ENCODE measurements at places on chromosomes 1 and 21. TPM values are rescaled to one million over a fixed set of nuclear protein-coding genes. Genes with fewer than 3 reads are reported as not detected.

DNA sequence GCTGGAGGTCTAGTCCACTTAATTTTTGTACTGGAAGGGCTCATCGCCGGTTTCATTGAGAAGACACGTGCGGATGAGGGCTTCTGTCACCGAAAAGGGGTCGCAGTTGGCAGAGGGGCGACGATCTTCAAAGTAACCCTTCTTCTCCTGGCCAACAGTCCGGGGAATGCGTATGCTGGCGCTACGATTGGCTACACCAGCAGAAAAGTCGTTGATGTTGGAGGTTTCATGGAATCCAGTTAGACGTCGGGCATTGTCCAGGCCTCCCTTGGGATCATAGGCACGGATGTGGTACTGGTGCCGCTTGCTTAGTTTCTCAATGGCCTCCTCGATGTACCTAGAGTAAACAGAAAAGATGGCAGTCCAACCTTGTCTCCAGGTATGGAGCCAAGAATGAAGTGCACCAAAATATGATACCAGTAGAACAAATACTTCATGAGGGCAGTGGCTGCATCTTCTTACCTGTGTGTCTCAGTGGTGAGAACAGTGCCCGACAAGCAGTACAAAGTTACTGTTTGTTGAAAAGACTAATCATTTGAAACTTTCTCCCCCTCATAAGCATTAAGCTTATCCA lies 7.1 kb downstream of the GLUL start:
- peaks cover 12% of the 10 kb centered on the region for H3K4me1 ChIP-seq
- no peaks in the 10 kb centered on the region for H3K27me3 ChIP-seq
- peaks cover 8% of the 10 kb centered on the region for H3K36me3 ChIP-seq

DNA sequence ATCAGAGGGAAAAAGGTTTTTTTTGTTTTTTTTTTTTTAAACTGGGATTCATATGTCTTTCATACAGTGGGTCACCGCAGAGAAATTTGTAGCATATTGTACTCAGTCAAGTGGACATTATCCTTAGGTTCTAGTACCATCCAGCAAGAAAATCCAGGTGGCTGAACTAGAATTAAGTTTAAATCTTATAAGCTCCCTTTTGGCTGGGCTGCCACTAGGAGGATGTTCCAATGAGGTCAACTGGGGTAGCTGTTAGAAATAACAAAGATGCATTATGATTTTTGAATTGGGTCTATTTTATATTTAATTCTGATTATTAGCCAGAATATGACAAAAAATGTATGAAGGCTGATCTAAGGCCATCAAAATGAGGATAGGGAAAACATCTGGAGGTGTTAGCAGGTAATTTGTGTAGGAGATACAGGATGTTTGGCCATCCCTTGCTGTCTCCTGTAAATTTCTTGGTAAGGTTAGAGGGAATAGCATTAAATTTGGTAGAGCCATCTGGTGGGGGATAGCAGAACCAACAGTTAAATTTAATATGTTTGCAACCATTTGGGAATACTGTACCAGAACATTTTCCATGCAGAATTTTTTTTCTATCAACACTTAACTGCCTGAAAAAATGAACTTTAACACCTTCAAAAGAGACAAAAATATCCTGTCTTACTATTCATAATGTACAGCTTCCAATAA lies 568.5 kb upstream of the B3GALT2 start:
- no peaks in the 10 kb centered on the region for H3K36me3 ChIP-seq
- no peak overlapping the region for H3K4me3 ChIP-seq
- no peak for DNase-seq
- peak overlapping the region; percentile 57 for H3K27ac ChIP-seq
- no peaks in the 10 kb centered on the region for H3K27me3 ChIP-seq

DNA sequence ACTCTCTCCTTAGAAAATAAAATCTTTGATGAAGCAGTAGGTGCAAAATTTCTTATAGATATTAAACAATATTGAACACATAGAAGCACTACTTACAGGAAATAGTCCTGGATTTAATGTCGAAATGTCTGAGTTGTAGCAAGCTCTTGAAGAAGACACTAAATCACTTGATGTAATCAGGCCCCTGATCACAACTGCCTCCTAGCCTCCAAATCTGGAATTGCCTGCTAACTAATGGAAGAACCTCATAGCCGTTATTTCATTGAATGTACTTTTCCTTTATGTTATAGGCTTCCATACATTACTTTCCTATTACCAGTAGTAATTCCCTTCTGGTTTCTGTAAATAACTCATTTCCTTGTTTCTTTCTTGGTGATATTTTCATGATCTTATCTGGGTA lies 675.7 kb upstream of the CHRM3 start:
- no peaks in the 10 kb centered on the region for H3K4me1 ChIP-seq
- H3K4me3 ChIP-seq: no peak overlapping the region
- H3K27ac ChIP-seq: no peak overlapping the region
- no peaks in the 10 kb centered on the region for H3K36me3 ChIP-seq
- no peak for DNase-seq

ERVH48-1 gene
- total RNA-seq: not detected

FNBP1L gene
- total RNA-seq: 4.9 TPM

GJA8 gene
- not detected for total RNA-seq

DNA sequence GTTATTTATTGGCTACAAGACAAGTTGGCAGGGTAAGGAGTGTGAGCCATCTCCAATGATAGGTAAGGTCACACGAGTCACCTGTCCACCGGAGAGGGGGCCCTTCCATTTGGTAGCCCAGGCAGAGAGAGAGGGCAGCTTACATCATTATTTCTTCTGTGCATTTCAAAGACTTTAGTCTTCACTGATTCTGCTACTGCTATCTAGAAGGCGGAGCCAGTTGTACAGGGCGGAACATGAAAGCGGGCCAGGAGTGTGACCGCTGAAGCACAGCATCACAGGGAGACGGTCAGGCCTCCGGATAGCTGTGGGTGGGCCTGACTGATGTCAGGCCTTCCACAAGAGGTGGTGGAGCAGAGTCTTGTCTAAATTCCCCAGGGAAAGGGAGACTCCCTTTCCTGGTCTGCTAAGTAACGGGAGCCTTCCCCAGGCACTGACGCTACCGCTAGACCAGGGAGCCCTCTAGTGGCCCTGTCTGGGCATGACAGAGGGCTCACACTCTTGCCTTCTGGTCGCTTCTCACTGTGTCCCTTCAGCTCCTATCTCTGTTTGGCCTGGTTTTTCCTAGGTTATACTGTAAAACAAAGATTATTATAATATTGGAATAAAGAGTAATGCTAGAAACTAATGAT lies 36.7 kb downstream of the ZNF695 start:
- no peaks in the 10 kb centered on the region for H3K4me1 ChIP-seq
- H3K27ac ChIP-seq: no peak overlapping the region
- peaks cover 9% of the 10 kb centered on the region for H3K27me3 ChIP-seq
- no peak for DNase-seq
- H3K4me3 ChIP-seq: no peak overlapping the region
- H3K36me3 ChIP-seq: peaks cover 3% of the 10 kb centered on the region

DNA sequence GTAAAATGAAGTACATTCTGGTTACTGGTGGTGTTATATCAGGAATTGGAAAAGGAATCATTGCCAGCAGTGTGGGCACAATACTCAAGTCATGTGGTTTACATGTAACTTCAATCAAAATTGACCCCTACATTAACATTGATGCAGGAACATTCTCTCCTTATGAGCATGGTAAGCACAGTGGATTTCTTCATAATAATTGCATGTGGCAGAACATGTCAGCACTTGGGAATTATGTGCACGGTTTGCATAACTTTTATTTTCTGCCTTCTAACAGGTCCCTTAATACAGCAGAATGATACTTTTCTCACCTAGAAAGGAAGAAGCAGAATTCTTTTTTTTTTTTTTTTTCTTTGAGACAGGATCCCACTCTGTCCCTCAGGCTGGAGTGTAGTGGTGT lies 3.8 kb downstream of the CTPS1 start:
- H3K27ac ChIP-seq: no peak overlapping the region
- peaks cover 4% of the 10 kb centered on the region for H3K36me3 ChIP-seq
- peaks cover 20% of the 10 kb centered on the region for H3K4me1 ChIP-seq

DNA sequence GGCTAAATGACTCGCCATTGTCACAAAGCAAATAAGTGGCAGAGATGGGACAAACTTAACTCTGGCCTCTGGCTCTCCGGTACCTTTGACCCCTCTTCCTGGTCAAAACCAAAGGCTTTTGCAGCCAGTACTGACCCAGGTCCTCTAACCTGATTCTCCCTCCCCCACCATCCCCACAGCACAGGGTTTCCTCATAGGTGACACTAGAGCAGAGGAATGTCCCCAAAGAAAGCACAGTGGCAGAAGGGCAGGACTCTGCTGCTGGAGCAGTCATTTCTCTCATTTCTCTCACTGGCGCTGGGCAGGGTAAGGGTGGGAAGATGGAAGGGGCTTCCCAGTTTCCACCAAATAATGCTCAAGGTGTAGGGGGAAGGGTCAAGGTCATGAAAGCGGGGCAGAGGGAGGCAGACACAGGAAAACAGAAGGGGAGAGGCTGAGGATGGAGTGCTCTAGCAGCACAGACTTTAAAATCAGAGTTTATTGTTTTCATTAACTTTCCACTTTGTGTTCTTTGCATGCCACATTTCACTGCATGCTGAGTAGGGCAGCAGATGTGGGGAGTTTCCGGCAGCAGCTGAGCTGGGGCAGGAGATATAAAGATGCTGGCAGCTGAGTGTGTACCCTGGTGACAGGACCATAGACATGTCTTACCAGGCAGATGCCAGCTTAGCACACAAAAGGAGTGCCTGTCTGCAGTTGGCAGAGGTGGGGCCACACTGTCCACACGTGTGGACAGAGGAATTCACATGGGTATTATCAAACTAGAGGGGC lies 80.5 kb downstream of the FAM78B start:
- DNase-seq: no peak
- no peaks in the 10 kb centered on the region for H3K36me3 ChIP-seq
- H3K4me3 ChIP-seq: no peak overlapping the region

GRCh38 chr1:59110271-59110670 lies 186.6 kb upstream of the FGGY start:
- no peak for DNase-seq
- H3K4me3 ChIP-seq: no peak overlapping the region
- no peak overlapping the region for H3K27ac ChIP-seq
- H3K4me1 ChIP-seq: peaks cover 2% of the 10 kb centered on the region

- peaks cover 4% of the 10 kb centered on the region for H3K36me3 ChIP-seq
- no peak for DNase-seq
- no peak overlapping the region for H3K27ac ChIP-seq
- H3K4me1 ChIP-seq: peaks cover 8% of the 10 kb centered on the region
- peaks cover 28% of the 10 kb centered on the region for H3K27me3 ChIP-seq
Observed at GRCh38 chr1:234484991-234485739, 6.2 kb upstream of the TARBP1 start.

DNA sequence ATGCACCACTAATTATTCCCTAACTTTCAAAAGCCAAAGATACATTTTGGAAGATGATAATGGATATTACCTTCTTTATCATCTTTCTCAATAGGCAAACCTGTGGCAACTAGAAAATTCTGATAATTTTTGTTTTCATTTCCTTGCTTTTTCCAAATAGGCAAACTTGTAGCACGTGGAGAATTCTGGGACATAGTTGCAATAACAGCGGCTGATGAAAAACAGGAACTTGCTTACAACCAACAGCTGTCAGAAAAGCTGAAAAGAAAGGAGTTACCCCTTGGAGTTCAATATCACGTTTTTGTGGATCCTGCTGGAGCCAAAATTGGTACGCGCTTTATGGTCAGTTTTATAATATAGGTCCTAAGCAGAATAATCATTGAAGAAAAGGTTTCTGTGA lies 1.5 kb downstream of the FPGT start:
- no peaks in the 10 kb centered on the region for H3K36me3 ChIP-seq
- no peak for DNase-seq
- no peak overlapping the region for H3K4me3 ChIP-seq
- H3K27me3 ChIP-seq: no peaks in the 10 kb centered on the region
- H3K27ac ChIP-seq: no peak overlapping the region

- no peaks in the 10 kb centered on the region for H3K27me3 ChIP-seq
- H3K27ac ChIP-seq: no peak overlapping the region
- peaks cover 11% of the 10 kb centered on the region for H3K4me1 ChIP-seq
- DNase-seq: no peak
Observed at GRCh38 chr21:42537106-42537742, 23.6 kb downstream of the SLC37A1 start.

GRCh38 chr1:43970911-43971310 lies 1.1 kb downstream of the DPH2 start:
- DNase-seq: no peak
- peaks cover 5% of the 10 kb centered on the region for H3K36me3 ChIP-seq
- no peak overlapping the region for H3K27ac ChIP-seq
- peaks cover 34% of the 10 kb centered on the region for H3K4me1 ChIP-seq
- peak overlapping the region; percentile 93 for H3K4me3 ChIP-seq
- H3K27me3 ChIP-seq: no peaks in the 10 kb centered on the region

- peaks cover 9% of the 10 kb centered on the region for H3K36me3 ChIP-seq
- peaks cover 2% of the 10 kb centered on the region for H3K4me1 ChIP-seq
- no peak overlapping the region for H3K4me3 ChIP-seq
- DNase-seq: no peak
- no peaks in the 10 kb centered on the region for H3K27me3 ChIP-seq
Observed at GRCh38 chr1:201876148-201876818, 12.4 kb upstream of the SHISA4 start.

- H3K27ac ChIP-seq: no peak overlapping the region
- H3K27me3 ChIP-seq: peaks cover 24% of the 10 kb centered on the region
- DNase-seq: no peak
- no peaks in the 10 kb centered on the region for H3K36me3 ChIP-seq
- peaks cover 3% of the 10 kb centered on the region for H3K4me1 ChIP-seq
- H3K4me3 ChIP-seq: no peak overlapping the region
Observed at GRCh38 chr1:18151436-18152122, 44.0 kb downstream of the IGSF21 start.

GRCh38 chr1:26986658-26987057 lies 6.8 kb upstream of the TRNP1 start:
- H3K36me3 ChIP-seq: no peaks in the 10 kb centered on the region
- DNase-seq: no peak
- H3K27ac ChIP-seq: no peak overlapping the region
- H3K4me1 ChIP-seq: peaks cover 2% of the 10 kb centered on the region

- no peaks in the 10 kb centered on the region for H3K36me3 ChIP-seq
- peak; percentile 78 for DNase-seq
- peak overlapping the region; percentile 95 for H3K27ac ChIP-seq
- H3K4me3 ChIP-seq: peak overlapping the region; percentile 92
- H3K4me1 ChIP-seq: peaks cover 33% of the 10 kb centered on the region
Observed at GRCh38 chr1:116418091-116418830, 45.2 kb downstream of the ATP1A1 start.

- no peaks in the 10 kb centered on the region for H3K27me3 ChIP-seq
- DNase-seq: no peak
- H3K27ac ChIP-seq: peak overlapping the region; percentile 89
- peaks cover 46% of the 10 kb centered on the region for H3K4me1 ChIP-seq
Observed at GRCh38 chr1:1858382-1859086, 32.4 kb downstream of the GNB1 start.

GRCh38 chr1:154350383-154350782 lies 25.1 kb downstream of the ATP8B2 start:
- peak overlapping the region; percentile 49 for H3K27ac ChIP-seq
- H3K4me1 ChIP-seq: peaks cover 45% of the 10 kb centered on the region
- no peaks in the 10 kb centered on the region for H3K27me3 ChIP-seq
- no peak for DNase-seq
